ENCODE measurements at places on chromosomes 2 and 18. TPM values are rescaled to one million over a fixed set of nuclear protein-coding genes. Genes with fewer than 3 reads are reported as not detected.

Gene ITM2C
- 156 TPM for total RNA-seq

Gene OSBPL6
- total RNA-seq, result 10.7 TPM

Gene UGT1A5
- total RNA-seq, result not detected

Gene TMEM169
- 2.9 TPM for total RNA-seq

Gene ZC3H6
- total RNA-seq, result 4.3 TPM

Gene CPS1
- 49.3 TPM for total RNA-seq

Gene RAMP1
- 6.2 TPM for total RNA-seq

Gene CEBPZ
- total RNA-seq, result 67.9 TPM

Gene PLCD4
- 8.5 TPM for total RNA-seq

Gene C2orf78
- not detected for total RNA-seq

Gene MEP1B
- total RNA-seq, result not detected

Gene STAT1
- total RNA-seq, result 86.4 TPM

Gene GLI2
- 3.9 TPM for total RNA-seq

Gene LIMS3
- 3.1 TPM for total RNA-seq

Gene SERPINB10
- total RNA-seq, result 0.60 TPM

Gene FSIP2
- 0.78 TPM for total RNA-seq

Gene PLGLB1
- total RNA-seq, result 0.36 TPM

Gene STPG4
- not detected for total RNA-seq

Gene EN1
- total RNA-seq, result not detected

Gene CNGA3
- not detected for total RNA-seq

Gene TNFAIP6
- 7.3 TPM for total RNA-seq

Gene EMILIN1
- 27.6 TPM for total RNA-seq

Gene AGAP1
- 7.8 TPM for total RNA-seq

Gene ALPG
- not detected for total RNA-seq

Gene ASAP2
- total RNA-seq, result 46.7 TPM

Gene CCDC68
- total RNA-seq, result 0.29 TPM

Gene ACMSD
- total RNA-seq, result not detected

Gene VWC2L
- total RNA-seq, result not detected

Gene EFHD1
- total RNA-seq, result 1.2 TPM

Gene SS18
- 120 TPM for total RNA-seq

Gene IL1RN
- total RNA-seq, result not detected

Gene RNU2-63P
- not detected for total RNA-seq

Gene DHX57
- total RNA-seq, result 13.5 TPM

Measured in RPMI7951 (cell line).